ENCODE measurements at places on chromosomes 2 and 18.
A peak's percentile ranks its signal among the peaks of the same experiment; 100 is the strongest.

- no peaks in the 10 kb centered on the region for H3K27me3 ChIP-seq
- no peak for DNase-seq
- H3K36me3 ChIP-seq: no peaks in the 10 kb centered on the region
- H3K4me3 ChIP-seq: no peak overlapping the region
- H3K4me1 ChIP-seq: peaks cover 4% of the 10 kb centered on the region
These were observed 311.8 kb upstream of the STON1 start for GRCh38 chr2:48218169-48218568.

DNA sequence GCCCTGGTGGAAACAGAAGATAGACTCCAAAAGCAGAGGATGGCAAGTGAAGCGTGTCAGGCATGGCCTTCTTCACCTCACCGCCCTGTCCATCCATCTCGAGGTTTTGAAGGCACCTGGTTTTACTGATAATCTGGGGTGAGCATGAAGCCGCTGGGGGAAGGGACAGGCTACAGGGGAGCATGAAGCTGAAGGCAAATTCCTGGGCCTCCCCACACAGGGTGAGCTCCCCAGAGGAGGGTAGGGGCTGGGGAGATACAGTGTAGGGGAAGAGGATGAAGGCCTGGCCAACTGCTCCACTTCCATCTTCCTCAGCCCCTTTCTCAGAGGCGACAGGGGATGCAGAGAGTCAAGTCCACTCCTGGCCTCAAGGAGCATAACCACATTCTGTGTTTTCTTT, 228.3 kb upstream of the SMAD2 start:
- no peak for DNase-seq
- no peak overlapping the region for H3K4me3 ChIP-seq
- H3K36me3 ChIP-seq: no peaks in the 10 kb centered on the region
- no peak overlapping the region for H3K27ac ChIP-seq
- no peaks in the 10 kb centered on the region for H3K4me1 ChIP-seq

DNA sequence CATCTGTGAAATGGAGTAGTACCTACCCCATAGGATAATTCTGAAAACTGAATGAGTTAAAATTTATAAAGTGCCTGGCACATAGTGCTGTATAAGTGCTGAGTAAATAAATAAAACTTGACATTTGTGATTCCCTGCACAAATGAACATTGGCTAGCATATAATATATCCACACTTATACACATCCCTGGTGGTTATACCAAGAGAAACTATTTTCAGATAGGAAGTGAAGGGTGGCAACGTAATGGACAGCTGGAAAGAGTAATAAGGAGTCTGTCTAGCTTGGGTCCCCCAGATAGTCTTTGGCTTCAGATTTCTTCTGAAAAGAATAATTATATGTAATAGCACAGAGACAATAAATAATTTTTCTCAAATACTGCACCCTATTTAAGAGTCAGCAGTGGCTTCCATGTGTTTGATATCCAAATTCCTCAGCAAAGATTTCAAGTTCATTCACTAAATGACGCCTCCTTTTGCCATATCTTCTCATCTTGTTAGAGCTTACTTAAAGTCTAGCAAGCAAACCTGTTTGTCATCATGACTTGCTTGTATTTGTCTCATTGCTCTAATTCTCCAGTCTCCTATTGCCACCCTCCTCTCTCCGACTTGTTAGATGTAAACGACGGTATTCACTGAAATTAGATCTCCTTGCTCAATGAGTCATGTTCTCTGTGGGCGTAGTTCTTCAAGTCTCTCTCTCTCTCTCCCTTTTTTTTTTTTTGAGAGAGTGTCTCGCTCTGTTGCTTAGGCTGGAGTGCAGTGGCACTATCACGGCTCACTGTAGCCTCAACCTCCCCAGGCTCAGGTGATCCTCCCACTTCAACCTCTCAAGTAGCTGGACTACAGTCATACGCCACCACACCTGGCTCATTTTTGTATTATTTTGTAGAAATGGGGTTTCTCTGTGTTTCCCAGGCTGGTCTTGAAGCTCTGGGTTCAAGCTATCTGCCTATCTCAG, 8.7 kb upstream of the ADGRF3 start:
- no peak overlapping the region for H3K27ac ChIP-seq
- H3K36me3 ChIP-seq: peaks cover 1% of the 10 kb centered on the region
- H3K4me1 ChIP-seq: peaks cover 81% of the 10 kb centered on the region
- H3K27me3 ChIP-seq: no peaks in the 10 kb centered on the region
- peak overlapping the region; percentile 29 for H3K4me3 ChIP-seq
- no peak for DNase-seq

GRCh38 chr2:129901754-129902415, 77.6 kb upstream of the RAB6C start:
- no peaks in the 10 kb centered on the region for H3K36me3 ChIP-seq
- no peaks in the 10 kb centered on the region for H3K4me1 ChIP-seq
- DNase-seq: no peak
- H3K4me3 ChIP-seq: no peak overlapping the region
- H3K27me3 ChIP-seq: peaks cover 5% of the 10 kb centered on the region
- no peak overlapping the region for H3K27ac ChIP-seq

GRCh38 chr2:75807992-75808391, 97.3 kb upstream of the GCFC2 start:
- H3K4me3 ChIP-seq: no peak overlapping the region
- no peak for DNase-seq
- H3K4me1 ChIP-seq: no peaks in the 10 kb centered on the region
- no peak overlapping the region for H3K27ac ChIP-seq
- H3K27me3 ChIP-seq: no peaks in the 10 kb centered on the region

All from activated T-cell treated with anti-CD3 and anti-CD28 coated beads, Interleukin-2, amount 50 U/mL, for 72 hours (primary cell).